ENCODE measurements at places on chromosomes 7 and 10.

DNA sequence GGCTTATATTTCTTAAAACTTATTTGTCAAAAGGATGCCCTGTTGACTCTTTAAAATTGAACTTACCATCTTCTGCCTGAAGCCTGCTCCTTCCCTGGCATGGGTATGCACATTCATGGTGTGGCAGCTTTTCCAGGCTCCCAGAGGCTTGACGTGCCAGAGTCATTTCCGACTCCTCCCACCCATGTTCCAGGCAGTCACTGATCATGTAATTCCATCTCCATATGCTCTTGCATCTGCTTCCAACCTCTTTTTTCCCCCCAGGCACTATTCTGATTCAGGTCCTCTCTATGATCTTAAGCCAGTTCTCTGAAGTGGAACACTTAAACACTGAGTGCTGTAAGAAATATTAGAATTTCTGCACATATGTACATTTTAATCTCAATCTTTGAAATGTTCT lies 82.2 kb downstream of the CFAP58 start:
- DNase-seq, result no peak

DNA sequence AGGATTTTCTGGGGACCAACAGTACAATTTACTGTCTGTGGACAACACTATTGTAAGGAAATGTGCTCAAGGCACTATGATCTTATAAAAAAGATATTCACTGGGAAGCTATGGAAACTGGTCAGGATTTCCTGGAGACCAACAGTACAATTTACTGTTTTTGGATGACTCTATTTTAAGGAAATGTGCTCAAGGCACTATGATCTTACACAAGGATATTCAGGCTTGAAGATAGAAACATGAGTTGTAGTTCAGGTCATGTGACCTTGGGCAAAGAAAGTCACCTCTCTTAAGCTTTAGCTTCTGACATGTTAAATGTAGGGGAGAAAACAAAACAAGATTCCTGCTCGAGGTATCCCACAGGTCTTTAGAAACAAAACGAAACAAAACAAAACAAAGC lies 1.7 kb upstream of the ITPRID1 start:
- no peak for DNase-seq

- no peak for DNase-seq
Observed at GRCh38 chr10:64996886-64997285, 1475.7 kb downstream of the REEP3 start.

GRCh38 chr7:55514546-55515265 lies 57.6 kb downstream of the VOPP1 start:
- no peak for DNase-seq
